ENCODE measurements at places on chromosomes 11 and 22.

DNA sequence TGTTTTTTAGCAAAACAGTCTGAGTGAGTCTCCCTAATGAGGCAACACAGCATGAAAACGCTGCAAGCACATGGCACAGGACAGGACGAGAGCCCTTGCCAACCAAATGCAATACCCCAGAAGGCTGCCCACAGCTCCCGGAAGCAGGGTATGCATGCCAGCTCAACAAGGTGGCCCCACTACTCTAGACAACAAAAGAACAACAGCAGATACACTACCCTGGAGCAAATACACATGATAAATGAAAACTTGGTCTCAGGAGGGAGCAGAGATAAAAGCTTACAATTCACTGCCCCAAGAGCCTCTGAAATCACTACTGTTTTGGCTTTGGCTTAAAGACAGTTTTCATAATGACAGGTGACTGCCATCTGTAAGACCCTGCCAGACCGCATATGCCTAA is 785.4 kb upstream of the API5 start:
- DNase-seq = no peak

GRCh38 chr11:83044958-83045712 is 26.6 kb downstream of the RAB30 start:
- no peak for DNase-seq

GRCh38 chr11:59265735-59266134 is 53.0 kb upstream of the MPEG1 start:
- no peak for DNase-seq

GRCh38 chr22:46502440-46503175 is 34.8 kb downstream of the CELSR1 start:
- no peak for DNase-seq

DNA sequence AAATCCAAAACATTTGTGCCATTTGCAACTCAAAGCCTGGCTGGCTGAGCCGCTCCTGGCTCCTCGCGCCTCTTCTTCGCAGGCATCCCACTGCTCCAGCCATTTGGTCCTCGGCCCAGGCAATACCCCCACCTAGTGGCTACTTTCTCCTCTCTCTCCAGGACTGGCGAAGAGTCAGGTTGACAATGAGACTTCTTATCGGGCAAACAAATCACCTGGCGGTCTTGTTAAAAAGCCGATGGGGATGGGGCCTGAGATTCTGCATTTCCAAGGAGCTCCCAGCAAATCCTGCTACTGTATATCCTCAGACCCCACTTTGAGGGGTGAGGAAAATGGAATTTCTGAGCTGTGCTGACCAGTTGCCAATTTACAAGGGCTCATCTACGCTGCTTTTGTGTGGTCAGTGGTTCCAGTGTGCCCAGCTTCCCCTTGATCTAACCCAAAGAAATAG is 89.0 kb downstream of the ISX start:
- DNase-seq = no peak

- no peak for DNase-seq
Measured at GRCh38 chr11:115699733-115700132, 195.5 kb upstream of the CADM1 start.

Data from stimulated activated CD8-positive, alpha-beta memory T cell treated with anti-CD3 and anti-CD28 coated beads, Interleukin-4, amount 100 ng/mL, for 4 hours (primary cell).